Stimulated activated CD8-positive, alpha-beta memory T cell treated with anti-CD3 and anti-CD28 coated beads, Interleukin-4, amount 100 ng/mL, for 1 hour (primary cell): ENCODE measurements at places on chromosomes 5 and 9.

GRCh38 chr5:62585751-62586150 lies 7.1 kb downstream of the LRRC70 start:
- DNase-seq: no peak

GRCh38 chr5:90326995-90327394 lies 82.6 kb downstream of the CETN3 start:
- no peak for DNase-seq

GRCh38 chr5:95621839-95622629 lies 2.1 kb downstream of the GPR150 start:
- no peak for DNase-seq

- DNase-seq: no peak
Observed at GRCh38 chr5:142245786-142246185, 79.0 kb downstream of the SPRY4 start.

DNA sequence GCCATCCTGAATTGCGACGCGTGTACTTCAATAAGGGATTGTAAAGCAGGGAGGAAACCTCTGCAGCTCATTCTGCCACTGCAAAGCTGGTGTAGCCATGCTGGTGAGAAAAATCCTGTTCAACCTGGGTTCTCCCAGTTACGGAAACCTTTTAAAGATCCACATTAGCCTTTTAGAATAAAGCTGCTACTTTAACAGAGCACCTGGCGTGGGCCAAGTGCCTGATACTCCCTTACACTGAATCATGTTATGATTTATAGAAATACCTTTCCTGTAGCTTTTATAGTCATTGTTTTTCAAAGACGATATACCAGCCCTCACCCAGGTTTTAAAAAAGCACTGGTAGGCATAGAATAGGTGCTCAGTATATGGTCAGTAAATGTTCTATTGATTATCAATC lies 48.3 kb downstream of the SFXN1 start:
- DNase-seq: no peak

GRCh38 chr9:130707225-130707976 lies 13.8 kb downstream of the EXOSC2 start:
- DNase-seq: peak; percentile 54

GRCh38 chr5:158648631-158649030 lies 451.1 kb downstream of the EBF1 start:
- no peak for DNase-seq

GRCh38 chr5:135236908-135237747 lies 161.9 kb downstream of the MACROH2A1 start:
- DNase-seq: no peak

DNA sequence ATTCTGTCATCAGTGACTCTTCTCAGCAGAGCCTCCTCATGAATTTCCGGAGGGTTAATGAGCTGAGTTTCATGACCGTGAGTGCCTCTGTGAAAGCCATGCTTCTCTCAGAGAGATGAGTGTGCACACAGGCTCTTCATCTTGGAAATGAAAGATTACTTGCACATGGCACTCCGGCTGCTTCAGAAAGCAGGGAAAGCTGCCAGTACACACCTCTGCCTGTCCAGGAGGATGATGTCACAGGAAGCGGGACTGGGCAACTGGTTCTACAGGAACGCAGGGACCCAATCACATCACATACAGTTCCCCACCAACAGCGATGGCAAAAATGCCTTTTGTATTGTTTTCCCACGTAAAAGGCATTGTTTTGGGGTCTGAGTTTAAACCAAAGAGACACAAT lies 286.0 kb upstream of the DAP start:
- no peak for DNase-seq

- no peak for DNase-seq
Observed at GRCh38 chr9:136890661-136891060, 4.3 kb downstream of the TRAF2 start.

- DNase-seq: no peak
Observed at GRCh38 chr5:154397652-154398406, 48.0 kb upstream of the SAP30L start.

- no peak for DNase-seq
Observed at GRCh38 chr9:21945606-21946005, 48.6 kb downstream of the CDKN2A start.

DNA sequence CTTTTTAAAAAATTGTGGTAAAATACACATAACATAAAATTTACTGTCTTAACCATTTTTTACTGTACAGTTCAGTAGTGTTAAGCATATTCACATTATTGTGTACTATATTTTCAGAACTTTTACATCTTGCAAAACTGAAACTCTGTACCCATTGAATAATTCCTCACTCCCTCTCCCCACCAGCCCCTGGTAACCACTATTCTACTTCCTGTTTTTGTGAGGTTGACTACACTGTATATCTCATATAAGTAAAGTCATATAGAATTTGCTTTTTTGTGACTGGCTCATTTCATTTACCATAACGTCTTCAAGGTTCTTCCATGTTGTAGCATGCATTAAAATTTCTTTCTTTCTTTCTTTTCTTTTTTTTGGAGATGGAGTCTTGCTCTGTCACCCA lies 87.0 kb downstream of the LNPEP start:
- DNase-seq: no peak

DNA sequence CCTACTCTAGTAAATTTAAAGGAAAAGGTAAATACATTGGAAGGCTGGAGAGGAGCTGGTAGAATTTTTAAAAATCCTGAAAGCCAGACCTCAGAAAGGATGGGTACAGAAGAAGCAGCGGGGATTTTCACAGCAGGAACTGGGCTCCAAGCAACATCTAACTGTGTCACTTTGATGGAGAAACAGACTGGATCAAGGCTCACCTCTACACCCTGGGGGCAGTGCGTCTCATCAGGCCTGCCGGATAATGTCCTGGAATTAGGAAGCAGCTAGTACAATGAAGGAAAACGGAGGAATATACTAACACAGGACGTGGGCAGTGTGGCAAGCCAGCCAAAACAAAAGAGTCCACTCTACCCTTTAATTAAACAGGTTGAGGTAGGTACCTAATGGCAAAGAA lies 463.6 kb downstream of the TAF11L14 start:
- no peak for DNase-seq

- DNase-seq: no peak
Observed at GRCh38 chr9:135376511-135377265, 102.9 kb upstream of the PPP1R26 start.

DNA sequence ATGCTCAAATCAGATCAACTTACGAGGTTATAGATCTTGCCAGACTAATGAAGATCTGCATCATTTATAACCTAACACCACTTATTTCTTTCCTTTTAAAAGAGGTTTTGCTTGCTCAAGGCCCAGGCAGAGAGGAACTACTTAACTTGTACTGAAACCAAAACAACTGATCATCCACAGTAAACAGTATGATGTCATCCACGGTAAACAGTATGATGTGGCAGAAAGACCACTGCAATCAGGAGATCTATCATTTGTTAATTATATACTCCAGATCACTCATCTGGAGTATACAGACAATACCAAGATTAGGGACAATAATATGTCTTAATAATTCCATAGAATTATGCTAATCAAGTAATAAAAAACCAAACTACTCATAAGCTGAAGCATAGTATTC lies 116.8 kb downstream of the ADAMTS6 start:
- DNase-seq: no peak

GRCh38 chr5:116358911-116359418 lies 215.7 kb downstream of the SEMA6A start:
- no peak for DNase-seq

GRCh38 chr5:127744241-127744640 lies 41.0 kb downstream of the CCDC192 start:
- DNase-seq: no peak

DNA sequence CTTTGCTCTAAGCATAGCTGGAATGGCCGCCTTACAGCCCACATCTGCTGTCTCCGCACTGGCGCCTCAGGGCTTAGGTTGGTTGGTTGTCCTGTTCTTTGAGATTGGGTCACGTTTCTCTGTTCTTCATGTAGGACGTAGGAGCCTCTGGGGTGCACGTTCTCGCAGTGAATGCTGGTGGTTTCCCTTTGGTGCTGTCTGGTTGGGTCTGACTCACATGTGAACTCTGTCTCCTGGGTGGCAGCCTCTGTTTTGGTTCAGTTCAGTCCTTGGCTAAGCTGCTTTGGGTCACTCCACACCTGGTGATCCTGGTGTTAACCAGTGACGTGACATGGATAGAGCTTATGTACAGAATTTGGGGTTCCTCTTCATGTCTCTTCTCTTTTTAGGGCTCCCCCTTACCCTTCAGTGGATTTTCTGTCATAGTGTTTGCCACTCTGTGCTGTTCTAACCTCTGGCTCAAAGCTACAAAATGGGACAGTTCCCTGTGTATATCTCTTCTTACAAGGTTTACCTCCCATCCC lies 12.6 kb upstream of the LPCAT1 start:
- DNase-seq: peak; percentile 40

- no peak for DNase-seq
Observed at GRCh38 chr5:6480133-6481051, 31.7 kb downstream of the UBE2QL1 start.

DNA sequence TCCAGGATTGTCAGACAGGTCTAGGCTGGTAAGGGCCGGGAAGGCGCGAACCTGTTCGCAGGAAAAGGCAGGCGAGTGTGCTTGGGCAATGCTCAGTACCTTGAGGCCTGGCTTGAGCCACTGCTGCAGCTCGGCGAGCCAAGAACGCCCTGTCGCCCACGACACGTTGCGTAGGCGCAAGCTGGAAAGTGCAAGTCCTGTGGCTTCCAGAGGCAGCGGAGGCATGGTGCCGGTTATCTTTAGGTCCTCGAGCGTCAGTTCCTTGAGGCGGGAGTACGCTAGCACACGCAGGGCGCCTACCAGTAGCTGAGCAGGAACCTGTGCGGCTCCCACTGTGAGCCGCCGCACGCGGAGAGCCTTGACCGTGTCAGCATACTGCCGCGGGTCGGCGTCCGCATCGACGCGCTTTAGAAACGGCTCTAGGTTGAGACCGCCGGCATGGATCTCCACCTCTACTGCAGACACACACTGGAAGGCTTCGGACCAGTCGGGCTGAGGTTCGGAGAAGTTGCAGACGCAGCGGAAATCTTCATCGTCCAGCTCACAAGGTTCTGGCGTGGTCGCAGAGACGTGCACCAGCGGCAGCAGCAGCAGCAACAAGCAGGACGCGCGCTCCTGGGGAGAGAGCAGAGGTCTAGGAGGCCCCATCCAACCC lies 482 bp downstream of the CD14 start:
- DNase-seq: no peak

DNA sequence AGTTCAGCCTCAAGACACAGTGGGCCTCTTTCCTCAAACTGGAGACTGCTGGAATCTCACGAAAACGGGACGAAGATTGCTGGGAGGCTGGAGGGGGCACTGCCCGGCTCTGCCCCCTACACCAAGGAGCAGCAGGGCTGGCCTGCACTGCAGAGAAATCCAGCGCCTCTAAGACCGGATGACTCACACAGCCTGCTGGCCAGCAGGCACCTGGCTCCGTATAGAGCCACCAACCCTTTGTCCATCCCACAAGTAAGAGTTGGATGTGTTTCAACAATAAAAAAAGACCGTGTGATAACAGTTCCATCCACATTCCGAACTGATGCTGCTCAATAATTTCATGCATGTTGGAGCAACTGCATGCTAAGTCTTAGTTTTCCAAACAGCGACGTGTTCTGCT lies 11.5 kb downstream of the CCDC127 start:
- DNase-seq: no peak

GRCh38 chr9:71209890-71210289 lies 88.5 kb upstream of the TRPM3 start:
- no peak for DNase-seq

DNA sequence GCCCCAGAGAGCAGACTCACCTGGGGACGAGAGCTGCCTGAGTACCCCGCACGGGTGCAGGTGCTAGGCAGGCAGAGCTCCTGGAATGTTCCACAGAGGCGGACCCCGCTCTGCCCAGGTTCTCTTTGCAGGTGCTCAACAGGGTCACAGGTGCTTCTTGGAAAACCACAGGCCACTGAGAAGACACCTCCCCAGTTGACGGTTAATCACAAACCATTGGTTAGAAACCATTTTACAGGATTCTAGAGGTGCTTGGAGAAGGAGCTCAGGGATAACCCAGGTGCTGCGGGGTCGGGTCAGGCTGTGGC lies 17.3 kb upstream of the SLC6A19 start:
- DNase-seq: no peak

GRCh38 chr5:1647580-1647979 lies 123.8 kb upstream of the LPCAT1 start:
- DNase-seq: no peak

DNA sequence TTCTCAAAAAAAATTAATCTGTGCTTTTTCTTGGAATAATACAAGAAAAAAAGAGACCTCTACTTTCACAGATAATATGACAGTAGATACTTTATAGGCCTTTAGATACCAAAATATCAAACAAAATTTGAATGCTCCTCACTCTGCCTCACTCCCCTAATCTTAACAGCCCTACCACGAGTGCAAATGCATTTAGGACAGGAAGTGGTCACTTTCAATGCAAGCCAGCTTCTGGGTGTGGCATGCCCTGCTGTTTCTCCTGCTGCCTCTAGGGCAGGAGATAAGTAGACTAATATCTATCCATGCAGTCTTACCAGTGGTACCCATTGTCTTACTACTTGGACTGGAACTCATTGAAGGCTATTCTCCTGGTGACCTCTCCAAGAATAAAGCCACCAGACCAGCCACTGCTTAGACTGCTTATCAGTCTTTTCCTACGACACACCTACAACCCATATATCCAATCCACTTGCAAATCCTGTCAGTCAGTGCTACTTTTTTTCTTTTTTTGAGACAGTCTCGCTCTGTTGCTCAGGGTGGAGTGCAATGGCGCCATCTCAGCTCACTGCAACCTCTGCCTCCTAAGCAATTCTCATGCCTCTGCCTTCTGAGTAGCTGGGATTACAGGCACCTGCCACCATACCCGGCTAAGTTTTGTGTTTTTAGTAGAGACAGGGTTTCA lies 23.0 kb downstream of the FRRS1L start:
- DNase-seq: no peak
